ENCODE measurements at places on chromosomes 11 and 22.

DNA sequence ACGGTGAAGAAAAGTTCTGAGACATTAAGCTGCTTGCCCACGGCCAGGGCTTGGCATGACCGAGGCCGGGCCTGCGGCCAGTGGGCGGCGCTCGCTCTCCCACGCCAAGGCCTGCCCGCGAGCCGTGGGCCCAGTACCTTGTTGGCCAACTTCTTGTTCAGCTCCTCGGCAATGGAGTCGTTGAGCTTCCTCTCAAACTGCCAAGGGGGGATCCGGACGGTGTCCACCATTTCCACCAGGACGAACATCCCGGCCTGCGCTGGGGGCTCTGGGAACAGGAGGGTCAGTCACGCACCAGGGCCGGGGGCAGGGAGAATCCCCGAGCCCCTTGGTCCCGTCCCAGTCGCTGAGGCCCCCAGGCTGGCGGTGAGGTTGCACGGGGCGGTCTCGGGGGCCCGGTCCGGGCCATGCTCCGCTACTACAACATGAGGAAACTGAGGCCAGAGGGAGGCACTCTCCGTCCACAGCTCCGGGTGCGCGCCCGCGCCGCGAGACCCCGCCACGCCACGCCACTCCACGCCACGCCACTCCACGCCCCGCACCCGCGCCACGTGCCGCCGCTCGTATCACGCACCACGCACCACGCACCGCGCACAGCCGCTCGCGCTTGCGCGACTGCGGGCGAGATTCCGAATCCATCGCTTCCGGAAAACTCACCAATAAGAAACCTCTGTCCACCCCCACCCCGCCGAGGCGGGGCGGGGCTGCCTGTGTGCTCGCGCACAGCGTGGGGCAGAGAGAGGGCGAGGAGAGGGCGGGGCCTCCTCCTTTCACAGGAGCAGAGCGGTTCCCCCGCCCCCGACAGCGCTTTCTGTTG lies at the start of gene POLR3H:
TSS of gene POLR3H (minus strand) at position 617 of the 817 bp plus-strand sequence. CDS start at position 248, 369 bp downstream.
- peak; percentile 97 for DNase-seq

GRCh38 chr11:45304111-45304991 lies 18.2 kb upstream of the SYT13 start:
- DNase-seq: no peak

DNA sequence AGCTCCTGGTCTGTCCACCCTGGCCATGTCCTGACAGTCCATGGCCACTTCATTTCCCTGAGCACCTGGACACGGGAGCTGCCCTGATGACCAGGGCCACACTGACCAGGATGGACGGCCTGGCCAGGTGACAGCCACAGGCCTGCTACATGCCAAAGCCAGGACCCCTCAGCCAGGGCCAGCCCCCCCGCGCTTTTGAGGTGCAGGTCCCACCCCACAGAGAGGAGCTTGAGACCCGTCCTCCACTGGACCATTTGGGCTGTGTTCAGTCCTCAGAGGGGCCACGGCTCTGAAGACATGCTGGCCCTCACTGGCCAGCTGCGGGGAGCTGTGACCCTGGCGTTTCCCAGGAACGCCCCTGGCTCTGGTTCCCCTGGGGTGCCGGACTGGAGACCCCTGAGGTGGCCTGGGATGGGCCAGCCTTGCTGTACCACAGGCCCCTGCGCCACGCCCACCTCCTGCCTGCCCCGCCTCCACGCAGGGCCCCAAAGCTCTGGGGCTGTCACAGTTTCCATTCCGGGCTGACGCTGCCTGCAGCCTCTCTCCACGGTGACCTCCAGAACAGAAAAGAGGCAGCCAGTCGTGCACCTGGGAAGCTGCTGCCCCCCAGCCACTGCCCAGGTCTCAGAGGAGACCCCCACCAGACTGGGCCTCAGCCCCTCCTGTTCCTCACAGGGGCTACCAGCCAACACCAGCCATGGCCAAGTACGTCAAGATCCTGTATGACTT lies 18.2 kb downstream of the EPS8L2 start:
- DNase-seq: no peak

DNA sequence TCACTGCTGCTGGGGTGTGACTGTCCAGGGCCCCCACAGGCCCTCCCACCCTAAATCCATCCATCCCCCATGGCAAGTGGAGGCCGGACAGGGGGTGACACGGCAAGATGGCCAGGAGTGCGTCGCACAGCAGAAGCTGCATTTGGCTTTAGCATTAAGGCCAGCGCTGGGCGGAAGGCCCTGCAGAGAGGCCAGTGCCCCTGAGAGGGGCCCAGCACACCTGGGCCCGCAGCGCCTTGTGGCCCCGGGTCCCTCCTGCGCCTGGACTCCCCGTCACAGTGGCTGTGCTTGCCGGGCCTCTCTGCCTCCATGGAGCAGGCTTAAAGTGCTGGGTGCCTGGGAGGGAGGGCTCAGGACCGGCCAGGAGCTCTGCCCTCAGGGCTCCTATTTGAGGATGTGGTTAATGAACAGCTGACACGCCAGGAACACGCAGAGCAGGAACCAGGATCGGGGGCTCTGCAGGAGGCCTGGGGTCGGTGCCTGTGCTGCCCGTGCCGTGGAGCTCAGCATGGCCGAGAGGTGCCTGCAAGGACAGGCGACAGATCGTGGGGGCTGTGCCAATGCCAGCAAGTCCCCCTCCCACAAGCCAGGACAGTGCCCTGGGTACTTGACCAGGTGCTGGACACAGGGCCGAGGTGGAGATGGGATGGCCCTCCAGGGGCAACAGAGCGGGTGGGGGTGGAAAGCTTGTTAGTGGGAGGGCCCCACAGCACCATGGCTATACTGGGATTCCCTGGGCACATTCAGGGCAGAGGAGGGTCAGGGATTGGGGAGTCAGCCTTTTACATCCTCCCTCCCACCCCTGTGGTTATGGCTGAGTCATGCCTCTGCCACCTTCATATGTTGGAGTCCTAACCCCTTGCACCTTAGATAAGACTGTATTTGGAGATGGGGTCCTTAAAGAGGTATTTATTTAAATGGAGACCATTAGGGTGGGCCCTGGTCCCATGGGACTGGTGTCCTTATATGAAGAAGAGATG lies 30.9 kb upstream of the CARS1 start:
- no peak for DNase-seq

DNA sequence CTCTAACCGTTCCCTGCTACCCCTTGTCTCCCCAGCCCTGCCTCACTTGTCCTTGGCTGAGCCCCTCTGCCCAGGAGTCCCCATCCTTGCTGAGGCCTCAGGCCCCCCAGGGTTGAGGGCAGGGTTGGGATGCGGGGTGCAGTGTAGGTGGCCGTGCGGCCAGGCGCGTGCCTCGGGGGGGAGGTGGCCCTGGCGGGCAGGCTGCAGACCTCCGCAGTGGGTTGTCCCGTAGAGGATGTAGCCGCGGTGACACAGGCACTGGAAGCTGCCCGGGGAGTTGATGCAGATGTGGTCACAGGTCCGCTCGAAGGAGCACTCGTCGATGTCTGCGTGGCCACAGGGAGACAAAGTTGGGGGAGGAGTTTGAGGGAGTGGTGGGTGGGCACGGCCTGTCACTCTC lies 41.9 kb upstream of the TTLL12 start:
- DNase-seq: no peak

DNA sequence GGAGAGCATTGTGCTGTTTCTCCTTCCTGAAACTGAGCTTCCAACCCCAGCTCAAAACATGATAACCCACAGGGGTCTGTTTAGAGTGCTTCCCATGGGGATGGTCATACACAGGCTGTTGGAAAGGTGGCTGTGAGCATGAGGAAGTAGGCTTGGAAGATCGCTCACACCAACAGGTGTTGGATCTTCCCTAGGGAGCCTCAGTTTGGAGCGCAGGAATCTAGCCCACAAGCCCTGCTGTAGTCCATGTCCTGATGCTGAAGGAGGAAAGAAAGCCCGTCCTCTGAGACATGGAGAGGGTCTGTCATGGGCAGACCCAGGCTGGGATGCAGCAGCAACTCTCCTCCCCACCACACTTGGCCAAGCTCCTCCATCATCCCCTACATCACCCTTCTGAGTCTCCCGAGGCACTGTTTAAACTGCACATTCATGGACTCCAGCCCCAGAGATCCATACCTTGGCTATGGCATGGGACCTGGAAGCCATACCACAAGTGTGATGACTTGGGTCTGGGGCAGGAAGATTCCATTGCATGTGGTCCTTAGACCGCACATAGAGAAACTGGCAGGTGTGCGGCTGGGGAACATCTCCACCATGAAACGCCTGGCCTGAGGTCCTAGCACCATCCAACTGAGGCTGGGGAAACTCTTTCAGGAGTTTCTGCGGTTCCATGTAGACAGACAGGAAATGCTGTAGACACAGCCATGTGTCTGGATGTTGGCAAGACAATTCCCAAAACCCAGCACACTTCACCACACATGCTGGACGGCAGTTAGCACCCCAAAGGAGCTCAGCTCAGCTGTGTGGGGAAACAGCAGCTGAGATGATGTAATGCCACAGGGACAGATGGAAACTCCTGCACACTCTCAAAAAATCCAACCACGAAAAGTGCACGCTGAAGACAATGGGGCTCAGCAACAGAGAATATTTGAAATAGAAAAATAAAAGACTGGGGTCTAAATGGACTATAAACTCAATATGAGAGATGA lies 27.6 kb upstream of the TTC12 start:
- no peak for DNase-seq

DNA sequence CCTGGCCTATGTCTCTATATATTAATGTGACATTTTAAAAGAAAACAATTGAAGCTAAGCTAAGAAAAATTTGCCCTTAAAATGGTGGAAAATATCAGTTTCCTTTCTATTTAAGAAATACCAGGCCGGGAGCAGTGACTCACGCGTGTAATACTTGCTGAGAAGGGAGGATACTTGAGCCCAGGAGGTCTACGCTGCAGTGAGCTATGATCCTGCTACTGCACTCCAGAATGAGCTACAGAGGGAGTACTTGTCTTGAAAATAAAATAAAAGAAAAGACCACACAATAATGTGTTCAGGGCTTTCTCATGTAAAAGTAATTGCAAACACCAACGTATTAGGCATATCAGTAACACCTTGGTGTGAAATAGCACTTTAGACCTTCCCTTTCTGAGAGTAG lies 1.4 kb upstream of the PRSS23 start:
- DNase-seq: peak; percentile 79

Measured in stromal cell of bone marrow (primary cell).